ENCODE measurements at places on chromosomes 2 and 18.

DNA sequence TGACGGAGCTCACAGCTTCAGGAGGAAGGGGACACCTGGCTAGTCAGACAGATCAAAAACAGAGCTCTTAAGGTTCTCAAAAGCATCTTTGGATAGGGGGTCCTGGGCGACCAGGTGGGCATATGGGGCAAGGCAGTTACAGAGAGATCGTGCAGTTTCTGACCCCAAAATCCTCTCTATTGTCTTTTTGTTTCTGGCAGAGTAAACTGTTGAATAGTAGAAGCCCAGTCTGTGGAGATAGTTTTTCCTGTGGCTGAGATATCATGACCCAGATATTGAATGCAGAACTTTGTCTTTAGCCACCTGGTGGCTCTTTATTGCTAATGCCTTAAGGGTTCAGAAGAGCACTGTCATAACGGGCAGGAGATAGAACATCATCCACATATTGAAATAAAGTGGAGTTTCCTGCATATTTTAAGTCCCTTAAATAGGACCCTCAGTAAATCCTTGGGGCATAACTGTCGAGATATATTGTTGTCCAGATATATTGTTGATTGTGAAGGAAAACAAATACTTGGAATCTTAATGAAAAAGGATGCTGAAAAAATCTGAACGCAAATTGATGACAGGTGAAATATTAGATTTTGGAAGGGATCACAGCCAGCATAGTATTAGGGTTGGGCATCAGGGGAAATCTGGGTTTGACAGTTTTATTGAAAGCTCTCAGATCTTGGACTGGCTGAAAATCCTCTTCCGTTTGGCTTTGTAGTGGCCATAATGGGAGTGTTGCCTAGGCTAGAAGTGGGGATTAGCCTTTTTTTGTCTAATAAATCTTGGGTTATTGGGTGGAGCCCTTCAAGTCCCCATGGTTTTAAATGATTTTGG is 14.1 kb upstream of the ZDBF2 start:
- no peak for DNase-seq

DNA sequence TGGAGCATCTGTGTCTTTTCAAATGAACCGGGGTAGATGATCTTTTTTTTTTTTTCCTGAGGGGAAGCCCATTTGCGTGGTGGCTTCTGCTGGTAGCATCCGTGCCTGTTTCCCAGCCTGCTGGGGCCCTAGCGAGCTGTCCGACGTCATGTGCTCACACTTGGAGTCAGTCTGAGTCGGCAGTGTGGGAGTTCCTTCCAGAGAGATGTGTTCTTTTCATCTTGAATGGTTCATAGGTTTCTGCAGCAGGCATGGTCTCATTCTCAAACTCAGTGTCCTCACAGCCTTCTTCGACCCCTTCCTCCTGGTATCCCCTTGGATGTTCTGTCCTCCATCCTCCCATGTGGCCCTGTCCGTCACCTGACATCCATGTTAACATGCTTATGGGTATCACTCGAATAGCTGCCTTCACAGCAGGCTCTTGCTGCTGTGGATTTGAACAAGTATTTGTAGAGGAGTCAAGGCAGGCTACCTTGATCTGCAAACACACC is 51.0 kb downstream of the LDLRAD4 start:
- no peak for DNase-seq

GRCh38 chr2:157922815-157923214 is 46.7 kb upstream of the ACVR1 start:
- DNase-seq: no peak

DNA sequence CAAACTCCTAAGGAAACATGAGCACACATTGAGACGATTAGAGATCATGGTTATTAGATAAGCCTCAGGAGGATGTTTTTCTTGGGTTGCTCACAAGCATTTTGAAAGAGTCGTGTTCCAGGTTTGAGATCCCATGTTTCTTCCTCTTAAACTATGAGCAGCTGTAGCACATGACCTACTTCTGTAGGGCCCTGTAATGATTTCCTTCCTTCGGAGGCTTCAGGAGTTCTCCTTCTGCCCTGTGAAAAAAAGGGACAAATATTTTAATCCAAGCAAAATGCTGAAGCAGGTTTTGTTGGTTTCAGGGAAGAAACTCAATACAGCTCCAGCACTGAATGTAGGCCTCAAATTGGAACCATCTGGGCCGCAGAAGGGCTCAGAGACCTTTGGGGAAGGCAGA is 82.6 kb downstream of the POU3F3 start:
- no peak for DNase-seq

GRCh38 chr18:79400091-79400590 is 4.4 kb downstream of the NFATC1 start:
- no peak for DNase-seq

- DNase-seq: no peak
These were observed 578.6 kb upstream of the CHAC2 start for GRCh38 chr2:53188851-53189510.

- DNase-seq: no peak
These were observed 69.8 kb downstream of the MCFD2 start for GRCh38 chr2:46845542-46846486.

GRCh38 chr2:61690078-61690596 is 152.0 kb upstream of the XPO1 start:
- DNase-seq: no peak

GRCh38 chr2:222939979-222940378 is 79.1 kb downstream of the ACSL3 start:
- DNase-seq: no peak

DNA sequence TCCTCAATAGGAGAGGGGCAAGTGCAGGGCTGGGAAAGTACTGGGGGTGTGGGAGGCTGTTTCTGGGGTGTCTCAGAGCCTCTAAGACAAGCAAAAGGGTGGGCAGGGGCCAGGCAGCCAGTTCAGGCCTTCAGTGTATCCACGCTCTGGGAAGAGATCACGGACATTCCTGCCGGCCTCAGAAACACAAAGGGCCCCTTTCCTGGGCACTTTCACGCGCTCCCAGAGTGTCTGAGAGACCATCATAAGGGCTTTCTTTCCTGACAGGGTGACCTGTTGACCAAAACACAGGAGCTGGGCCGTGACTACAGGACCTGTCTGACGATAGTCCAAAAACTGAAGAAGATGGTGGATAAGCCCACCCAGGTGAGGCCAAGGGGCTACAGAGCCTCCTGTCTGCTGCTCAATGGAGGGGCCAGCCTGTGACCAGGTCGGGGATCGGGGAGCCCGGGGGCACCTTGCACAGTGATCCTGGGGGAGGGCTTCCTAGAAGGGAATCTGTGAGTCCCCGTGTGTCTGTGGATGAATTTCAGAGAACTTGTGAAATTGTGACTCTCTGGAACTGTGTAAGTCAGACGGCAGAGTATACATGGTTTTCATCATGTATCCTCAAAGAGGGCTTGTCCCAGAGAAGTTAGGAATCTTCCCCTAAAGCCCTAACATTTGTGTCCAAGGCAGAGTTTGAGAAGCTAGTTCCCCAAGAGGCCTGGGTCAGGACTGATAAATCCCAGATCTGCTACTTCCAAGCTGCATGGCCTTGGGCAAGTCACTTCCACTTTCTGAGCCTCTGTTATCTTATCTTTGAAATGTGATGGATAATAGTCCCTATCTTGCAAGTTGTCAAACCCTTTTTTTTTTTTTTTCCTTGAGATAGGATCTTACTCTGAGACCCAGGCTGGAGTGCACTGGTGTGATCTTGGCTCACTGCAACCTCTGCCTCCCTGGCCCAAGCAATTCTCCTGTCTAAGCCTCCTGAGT is 1.8 kb downstream of the GNLY start:
- no peak for DNase-seq

DNA sequence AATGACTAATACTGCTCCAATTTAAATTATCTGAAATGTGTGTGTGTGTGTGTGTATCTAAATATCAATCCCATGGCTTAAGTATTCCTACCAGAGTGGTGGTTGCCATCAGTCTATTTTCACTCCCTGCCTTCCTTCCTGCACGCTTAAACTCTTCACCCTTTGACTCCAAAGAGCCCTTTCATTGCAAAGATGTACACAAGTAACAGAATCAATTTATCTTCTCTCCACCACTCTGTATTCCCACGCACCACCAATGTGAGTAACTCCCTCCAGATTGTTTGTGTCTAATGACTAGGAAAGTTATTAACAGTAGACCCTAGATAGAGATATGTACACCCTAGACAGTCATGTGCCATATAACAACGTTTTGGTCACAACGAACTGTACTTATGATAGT is 42.8 kb downstream of the ARL6IP6 start:
- no peak for DNase-seq

- DNase-seq: no peak
These were observed 110.7 kb downstream of the INO80D start for GRCh38 chr2:205975082-205975949.

Data from neural crest cell (in vitro differentiated cells).